Activated CD4-positive, alpha-beta T cell treated with anti-CD3 and anti-CD28 coated beads, Interleukin-2, amount 10 ng/mL, durations not matched to agents 7 days and 5 days (primary cell): ENCODE measurements at places on chromosomes 2 and 18. TPM values are rescaled to one million over a fixed set of nuclear protein-coding genes. Genes with fewer than 3 reads are reported as not detected.

Gene SLC20A1
- total RNA-seq, result 167 TPM

Gene RUFY4
- total RNA-seq, result 2.7 TPM

Gene ERBB4
- not detected for total RNA-seq

Gene UGP2
- 181 TPM for total RNA-seq
